Bladder microvascular endothelial cell (primary cell): ENCODE measurements at places on chromosomes 3 and 15. TPM values are rescaled to one million over a fixed set of nuclear protein-coding genes. Genes with fewer than 3 reads are reported as not detected.

The SPRED1 gene
- total RNA-seq = 8.1 and 23.5 TPM in 2 replicates

The MNS1 gene
- 0.25 and 0.32 TPM in 2 replicates for total RNA-seq

The SENP7 gene
- total RNA-seq = 8.3 and 32.2 TPM in 2 replicates

The APBA2 gene
- 3.1 and 36.4 TPM in 2 replicates for total RNA-seq

The TICRR gene
- total RNA-seq = 4.0 and 5.0 TPM in 2 replicates

The KLHL40 gene
- not detected in 2 replicates for total RNA-seq

The CELSR3 gene
- 0.49 and 0.82 TPM in 2 replicates for total RNA-seq
